Hematopoietic multipotent progenitor cell treated with erythropoietin and hydrocortisone succinate and interleukin-3 and kit ligand, for 15 days (in vitro differentiated cells): ENCODE measurements at places on chromosomes 6 and 20.

- no peak for DNase-seq
Measured at GRCh38 chr6:108941859-108942258, 93.6 kb downstream of the ARMC2 start.

DNA sequence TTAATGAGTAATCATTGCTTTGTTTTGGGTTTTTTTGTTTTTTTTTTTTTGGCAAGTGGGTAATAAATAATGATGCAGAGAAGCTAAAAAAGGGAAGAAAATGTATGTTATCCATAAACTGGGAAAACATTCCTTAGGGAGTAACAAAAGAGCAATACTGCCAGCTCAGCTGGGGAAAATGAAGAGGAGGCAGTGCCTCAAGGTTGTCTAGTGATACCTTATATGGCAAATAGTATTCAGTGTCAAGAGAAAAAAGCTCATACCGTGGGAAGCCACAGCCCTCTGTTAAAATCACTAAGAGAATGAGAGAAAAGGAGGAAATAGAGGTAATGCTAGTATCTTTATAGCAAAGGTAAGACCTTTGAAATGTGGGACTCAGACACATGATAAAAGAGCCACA is 47.1 kb upstream of the SMLR1 start:
- DNase-seq = no peak

DNA sequence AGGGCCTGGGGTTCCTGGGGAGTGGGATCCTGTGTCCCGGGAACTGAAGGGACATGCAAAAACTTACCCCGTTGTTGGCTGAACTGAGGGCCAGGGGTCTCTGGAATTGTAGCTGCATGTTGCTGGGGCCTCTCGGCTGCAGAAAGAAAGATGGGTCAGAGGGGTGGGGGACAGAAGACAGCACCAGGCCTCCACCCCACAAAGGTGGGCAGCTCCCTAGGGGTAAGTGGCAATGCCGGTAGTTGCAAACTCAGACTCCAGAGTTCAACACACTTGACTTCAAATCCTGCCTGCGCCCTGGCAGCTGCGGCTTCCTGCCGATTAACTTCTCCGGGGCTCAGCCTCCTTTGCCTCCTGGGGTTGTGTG is 4.8 kb downstream of the ZBP1 start:
- no peak for DNase-seq

DNA sequence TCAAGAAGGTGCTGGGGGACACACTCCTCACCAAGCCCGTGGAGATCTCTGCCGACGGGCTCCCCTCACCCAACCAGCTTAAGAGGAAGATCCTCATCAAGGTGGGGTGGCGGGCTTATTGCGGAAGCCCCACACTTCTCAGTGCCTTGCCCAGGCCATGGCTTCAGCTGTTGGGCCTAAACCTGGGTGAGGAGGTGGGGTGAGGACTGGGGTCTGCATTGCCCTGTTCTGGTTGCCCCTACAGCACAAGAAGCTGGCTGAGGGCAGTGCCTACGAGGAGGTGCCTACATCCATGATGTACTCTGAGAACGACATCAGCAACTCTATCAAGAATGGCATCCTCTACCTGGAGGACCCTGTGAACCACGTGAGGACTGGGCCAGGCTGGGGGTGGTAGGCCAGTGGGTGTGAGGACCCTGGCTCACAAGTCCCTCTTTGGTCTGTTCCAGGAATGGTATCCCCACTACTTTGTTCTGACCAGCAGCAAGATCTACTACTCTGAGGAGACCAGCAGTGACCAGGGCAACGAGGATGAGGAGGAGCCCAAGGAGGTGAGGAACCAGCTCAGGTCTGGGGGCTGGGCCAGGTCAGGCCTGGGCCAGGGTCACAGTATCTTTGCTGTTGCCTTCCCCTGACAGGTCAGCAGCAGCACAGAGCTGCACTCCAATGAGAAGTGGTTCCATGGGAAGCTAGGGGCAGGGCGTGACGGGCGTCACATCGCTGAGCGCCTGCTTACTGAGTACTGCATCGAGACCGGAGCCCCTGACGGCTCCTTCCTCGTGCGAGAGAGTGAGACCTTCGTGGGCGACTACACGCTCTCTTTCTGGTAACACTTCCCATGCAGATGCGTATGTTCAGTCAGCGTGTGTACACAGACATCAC is 27.9 kb downstream of the PLCG1 start:
- DNase-seq = no peak

DNA sequence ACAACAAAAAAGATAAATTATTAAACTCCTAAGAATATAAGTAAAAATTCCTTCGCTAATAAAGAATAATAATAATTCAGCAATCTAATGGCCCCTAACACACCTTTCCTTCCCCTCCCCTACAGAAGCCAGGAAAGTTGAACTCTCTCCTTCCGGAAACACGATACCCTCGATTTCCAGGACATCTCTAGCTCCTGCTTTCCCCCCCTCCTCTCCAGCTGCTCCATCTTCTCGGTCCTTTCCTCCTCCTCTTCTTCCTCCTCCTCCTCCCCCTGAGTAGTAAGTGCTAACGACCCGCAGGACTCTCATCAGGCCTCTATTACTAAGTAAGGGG is 603 bp downstream of the TASP1 start:
- no peak for DNase-seq

DNA sequence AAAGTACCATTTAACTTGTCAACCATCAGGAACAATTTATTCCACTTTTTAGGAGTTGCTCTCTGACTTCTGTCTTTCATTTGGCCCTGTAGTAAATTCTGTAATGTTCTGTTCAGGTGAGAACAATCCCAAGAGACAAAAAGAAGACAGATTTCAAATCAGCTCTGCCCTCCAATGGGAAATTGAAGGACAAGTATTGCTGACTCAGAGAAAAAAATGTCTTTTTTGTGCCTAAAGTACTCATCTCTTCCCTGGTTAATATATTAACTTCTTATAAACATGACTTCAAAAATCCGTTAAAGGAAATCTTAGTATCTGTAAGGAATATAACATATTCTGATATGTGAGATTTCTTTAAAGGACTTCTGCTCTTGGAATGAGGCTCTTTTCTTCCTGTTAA is 38.6 kb upstream of the SCGN start:
- DNase-seq = no peak

DNA sequence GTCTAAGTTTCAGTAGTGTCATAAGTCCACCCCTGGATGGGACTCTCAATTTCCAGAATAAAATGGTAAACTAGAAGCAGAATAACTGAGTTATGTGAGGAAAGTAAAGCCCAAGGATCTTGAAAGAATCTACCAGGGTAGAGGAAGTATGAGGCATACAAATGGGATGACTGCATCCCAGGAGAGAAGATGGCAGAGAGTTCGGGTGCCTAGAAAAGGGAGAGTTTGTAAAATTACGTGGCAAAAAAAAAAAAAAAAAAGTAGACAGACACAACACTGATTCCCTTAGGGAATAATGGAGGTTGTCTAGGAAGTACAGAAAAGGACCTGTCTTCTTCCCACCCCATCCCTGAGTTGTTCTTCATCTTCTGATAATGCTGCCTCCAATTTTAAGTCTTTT is 3.4 kb downstream of the GABBR1 start:
- no peak for DNase-seq

GRCh38 chr6:152954443-152954842 is 28.4 kb downstream of the FBXO5 start:
- DNase-seq = no peak

DNA sequence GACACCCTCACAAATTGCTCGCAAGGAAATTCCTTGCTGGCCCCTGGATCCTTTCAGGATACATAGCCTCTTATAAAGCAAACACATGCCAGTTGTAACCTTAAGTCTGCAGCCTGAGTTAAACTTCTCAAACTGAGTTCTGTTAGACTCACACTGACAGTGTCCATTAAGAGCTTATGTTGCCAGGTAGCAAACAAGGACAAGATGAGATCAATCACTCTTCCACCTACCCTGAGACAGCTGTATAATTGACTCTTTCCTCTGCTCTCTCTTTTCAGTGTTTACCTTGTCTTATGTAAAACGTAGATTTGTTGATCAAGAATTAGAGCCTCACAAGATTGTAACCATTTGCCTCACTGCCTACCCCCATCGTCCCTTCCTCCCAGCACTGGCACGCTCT is 359.8 kb downstream of the EPM2A start:
- DNase-seq = no peak

- no peak for DNase-seq
Measured at GRCh38 chr6:41428996-41429421, 93.6 kb downstream of the NCR2 start.

DNA sequence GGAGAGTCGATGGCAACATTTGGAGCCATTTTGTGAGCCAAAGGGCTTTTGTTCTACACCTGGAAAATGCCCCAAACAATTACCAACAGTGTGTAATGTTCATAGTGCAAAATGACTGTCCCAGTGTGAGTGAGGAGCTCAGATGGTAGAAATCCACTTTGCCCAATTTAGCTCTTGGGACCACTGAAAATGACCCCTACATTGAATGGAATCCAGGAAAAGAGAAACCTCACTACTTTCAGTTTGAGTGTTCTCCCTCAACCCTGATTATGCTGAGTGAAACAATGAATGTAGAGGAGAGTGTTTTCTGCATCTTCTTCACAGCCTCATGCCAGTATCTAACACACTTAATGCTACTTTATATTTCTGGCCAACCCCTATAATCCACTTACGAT is 84.9 kb upstream of the NRN1 start:
- no peak for DNase-seq

- DNase-seq = no peak
Measured at GRCh38 chr6:2843138-2843740, 1.6 kb upstream of the SERPINB1 start.

GRCh38 chr6:92479831-92480230 is 939.5 kb downstream of the EPHA7 start:
- DNase-seq = no peak
